ENCODE measurements at places on chromosomes 11 and 22.

DNA sequence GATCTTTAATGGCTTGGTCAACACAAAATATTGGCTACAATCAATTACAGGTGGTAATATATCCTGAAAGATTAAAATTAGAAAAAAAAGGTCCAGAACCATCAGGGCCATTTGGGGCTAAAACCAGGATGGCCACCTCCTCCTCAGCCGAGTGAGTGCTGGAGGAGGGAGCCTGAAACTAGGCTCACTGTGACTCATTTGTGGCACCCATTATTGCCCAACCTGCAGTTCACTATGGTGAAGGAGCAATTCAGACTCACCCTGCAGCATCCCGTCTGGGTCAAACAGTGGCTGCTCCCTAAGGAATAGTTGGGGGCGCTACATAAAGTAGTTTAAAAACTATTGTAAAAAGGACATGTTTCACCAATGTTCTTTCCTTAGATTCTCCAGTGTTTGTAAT lies 60.7 kb downstream of the GLYATL1 start:
- DNase-seq = no peak

- DNase-seq = no peak
Observed at GRCh38 chr11:65554842-65555430, 3.2 kb downstream of the LTBP3 start.

DNA sequence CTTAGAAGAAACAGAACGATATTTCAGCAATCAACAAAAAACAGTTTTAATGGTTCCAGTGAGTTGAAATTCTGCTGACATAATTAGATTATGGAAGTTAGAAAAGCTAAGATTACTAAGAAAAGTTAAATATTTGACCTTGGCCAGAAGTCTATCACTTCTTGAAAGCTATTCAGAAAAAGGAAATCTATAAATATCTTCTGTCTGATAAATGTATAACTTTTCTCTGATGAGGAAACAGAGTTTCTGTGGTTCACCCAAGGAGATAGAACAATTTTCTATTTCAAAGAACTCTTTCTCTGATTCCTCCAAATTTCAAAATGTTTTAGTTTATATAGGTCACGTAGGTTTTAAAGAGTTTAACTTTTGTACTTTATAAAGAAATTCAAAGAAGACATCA lies 438.4 kb upstream of the CHORDC1 start:
- no peak for DNase-seq

DNA sequence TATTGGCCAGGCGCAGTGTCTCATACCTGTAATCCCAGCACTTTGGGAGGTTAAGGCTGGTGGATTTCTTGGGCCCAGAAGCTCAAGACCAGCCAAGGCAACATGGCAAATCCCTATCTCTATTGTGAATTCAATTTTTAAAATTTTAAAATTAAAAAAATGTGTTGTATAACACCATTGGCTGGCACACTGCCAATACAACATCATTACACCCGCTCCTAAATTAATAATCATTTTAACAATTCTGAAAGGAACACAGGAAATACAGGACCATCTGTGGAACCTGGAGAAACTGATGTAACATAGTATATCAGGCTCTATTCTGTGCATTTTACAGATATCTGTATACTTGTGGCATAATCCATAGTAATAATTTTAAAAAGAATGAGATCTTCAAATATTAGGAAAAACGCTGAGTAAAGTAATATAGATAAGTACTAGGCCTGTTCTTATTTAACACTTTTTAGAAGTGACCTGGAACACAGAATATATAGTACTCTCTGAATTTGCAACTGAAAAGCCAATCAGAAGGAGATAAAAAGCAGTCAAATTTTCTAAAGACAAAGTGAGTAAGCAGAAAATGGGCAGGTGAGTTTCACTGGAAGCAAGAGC lies 124.3 kb downstream of the APOL5 start:
- no peak for DNase-seq

DNA sequence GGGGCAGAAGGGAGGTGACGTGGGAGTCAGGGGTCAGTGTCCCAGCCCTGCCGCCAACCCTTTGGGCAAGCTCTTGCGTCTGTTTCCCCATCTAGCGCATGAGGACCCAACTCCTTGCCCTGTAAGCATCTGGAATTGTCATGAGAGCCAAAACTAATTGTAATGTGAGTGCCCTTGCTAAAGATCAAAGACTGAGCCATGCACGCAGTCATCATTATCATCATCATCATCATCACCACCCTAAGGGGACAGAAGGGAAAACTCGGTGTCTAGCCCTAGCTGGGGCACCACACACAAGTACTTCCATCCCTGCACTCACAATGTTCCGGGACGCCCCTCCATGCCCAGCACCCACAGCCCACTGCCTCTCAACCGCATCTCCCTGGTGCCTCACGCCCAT lies 2.5 kb downstream of the LIF start:
- no peak for DNase-seq

DNA sequence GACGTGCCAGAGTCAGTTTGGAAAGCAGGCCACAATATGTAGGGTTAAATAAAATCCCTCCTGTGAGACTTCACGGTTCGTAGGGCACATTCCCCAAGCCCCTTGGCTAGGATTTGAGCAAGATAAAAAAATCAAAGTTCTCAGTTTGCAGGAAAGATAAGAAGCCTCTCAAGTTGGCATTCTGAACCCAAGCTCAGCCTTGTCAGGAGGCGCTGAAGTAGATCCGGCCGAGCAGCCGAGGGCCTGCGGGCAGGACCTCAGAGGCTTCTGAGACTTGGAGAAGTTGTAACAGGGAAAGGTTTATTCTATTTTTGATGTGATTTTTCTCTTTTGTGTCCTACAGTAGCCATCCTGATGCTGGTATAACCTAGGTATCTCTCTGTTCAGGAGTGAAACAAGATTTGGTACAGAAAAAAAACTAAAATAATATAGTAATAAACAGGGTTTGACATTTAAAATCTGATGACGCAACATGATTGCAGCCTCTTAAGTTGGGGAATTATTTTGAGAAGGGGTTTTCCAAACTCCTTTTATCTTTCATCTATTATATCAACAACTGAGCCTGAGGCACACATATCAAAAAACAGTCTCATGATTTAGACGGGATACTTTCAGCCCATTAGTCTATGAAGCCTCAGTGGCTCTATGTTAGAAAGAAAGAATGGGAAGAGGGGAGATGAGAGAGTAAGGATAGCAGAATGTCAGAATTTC lies 10.1 kb downstream of the PATE2 start:
- no peak for DNase-seq

- DNase-seq = no peak
Observed at GRCh38 chr11:57179681-57180080, 2.1 kb upstream of the LRRC55 start.

DNA sequence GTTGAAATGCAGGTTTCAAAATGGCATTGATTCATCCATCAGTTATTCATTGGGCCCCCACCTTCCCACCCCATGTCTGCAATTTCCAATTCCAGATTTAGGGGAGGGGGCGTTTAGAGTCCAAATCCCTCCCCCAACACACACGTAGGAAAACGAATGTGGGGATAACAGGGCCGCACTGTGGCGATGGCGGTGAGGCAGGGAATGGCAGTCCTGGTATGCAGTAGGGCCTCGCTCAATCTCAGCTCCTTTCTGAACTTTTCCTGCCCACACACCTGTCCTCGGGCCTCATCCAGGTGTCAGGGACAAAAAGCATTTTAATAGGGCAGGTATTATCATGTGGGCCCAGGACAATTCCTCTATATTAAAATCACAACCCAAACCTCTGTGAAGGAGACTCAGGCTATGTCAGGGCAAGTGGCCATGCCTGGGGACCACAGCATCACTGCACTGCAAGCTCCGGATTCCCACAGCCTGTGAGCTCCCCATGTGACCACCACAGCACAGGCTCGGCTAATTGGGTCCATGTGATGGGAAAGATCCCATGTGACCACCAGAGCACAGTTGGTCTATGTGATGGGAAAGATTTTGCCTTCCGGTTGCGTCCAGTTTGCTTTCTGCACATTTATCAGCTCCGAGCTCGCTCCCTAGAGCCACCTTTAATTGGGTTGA lies 44.5 kb downstream of the RTL6 start:
- DNase-seq = no peak

DNA sequence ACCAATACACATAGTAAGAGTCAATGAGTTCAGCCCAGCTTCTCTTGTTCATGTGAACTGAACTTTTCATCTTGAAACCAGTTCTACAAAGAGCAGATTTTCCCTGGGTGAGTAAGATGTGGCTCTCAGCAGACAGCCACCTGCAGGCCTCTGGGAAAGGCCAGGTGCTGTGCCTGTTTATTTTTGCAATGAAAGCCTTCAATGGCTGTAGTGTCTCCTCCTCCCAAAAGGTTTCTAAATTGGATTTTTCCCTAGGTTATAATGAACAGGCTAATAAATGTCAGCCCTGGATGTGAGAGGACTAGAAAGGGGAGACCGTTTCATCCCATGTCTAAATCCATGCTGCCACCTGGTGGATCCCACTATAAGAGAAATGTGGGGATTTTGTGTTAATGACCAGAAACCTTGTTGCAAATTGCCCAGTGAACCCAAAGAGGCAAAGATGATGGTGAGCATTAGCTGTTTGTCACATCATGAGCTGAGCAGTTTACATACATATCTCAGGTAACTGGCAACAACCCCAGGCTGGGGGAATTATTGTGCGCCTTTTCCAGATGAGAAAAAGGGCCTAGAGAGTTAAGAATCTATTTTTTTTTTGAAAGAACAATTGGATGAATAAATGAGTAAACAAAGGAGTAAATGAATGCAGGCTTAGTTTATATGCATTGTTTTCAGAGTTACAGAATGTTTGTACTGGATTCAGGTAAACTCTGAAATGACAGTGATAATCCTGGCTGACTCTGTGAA lies 12.7 kb downstream of the C11orf91 start:
- peak; percentile 52 for DNase-seq

DNA sequence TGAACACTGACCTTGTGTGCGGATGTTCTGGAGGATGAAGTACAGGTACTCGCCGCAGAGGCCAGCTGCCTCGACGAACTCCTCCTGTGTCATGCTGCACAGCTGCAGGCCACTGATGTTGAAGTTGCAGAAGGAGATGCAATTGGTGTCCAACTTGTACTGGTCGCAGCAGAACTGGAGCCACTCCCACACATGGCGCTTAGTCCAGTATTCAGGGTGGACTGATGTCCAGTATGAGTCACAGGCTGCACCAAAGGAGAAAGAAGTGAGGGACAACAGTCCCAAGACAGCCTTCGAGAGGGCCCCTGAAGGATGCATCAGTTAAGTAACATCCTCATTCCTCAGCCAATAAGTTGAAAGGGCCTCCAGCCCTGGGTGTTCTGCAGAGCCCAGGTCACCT lies 20.1 kb downstream of the ELF5 start:
- no peak for DNase-seq

DNA sequence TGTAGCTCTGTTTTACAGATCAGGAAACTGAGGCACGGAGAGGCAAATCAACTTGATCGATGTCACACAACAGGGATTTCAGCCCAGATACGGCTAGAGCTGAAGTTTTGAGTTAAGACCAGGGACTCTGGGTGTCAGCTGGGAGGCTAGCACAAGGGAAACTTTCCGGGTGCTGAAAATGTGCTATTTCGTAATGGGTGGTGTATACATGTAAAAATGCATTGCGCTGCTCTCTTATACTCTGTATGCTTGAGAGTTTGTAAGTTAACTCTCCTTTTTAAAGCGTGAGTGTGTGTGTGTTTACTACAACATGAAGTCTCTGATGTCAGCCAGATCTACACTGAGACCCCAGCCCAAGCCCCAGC lies 227.6 kb downstream of the MN1 start:
- DNase-seq = no peak

- no peak for DNase-seq
Observed at GRCh38 chr11:120912504-120912903, 111.4 kb upstream of the TBCEL start.

All from HS-5 (cell line).